AG08396 (cell line): ENCODE measurements at places on chromosomes 2 and 18.
A peak's percentile ranks its signal among the peaks of the same experiment; 100 is the strongest.

DNA sequence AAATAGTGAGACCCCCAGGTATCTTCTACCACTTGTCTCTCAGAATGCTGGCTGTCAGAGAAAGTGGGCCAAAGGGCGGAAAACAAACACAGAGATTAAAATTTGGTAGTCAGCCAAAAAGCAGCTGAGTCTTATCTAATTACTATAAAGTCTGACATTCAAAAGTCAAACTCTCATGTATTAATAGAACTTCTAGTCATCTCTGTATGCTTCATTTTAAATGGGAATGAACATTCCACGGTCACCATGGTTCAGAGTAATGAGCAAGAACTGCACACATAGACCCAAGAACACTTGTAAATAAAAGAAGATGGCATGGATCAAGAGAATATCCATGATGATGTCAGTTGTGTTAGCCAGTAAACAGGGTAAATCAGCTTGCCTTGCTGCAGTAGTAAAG is 1267.0 kb upstream of the CHAC2 start:
- no peak for DNase-seq

DNA sequence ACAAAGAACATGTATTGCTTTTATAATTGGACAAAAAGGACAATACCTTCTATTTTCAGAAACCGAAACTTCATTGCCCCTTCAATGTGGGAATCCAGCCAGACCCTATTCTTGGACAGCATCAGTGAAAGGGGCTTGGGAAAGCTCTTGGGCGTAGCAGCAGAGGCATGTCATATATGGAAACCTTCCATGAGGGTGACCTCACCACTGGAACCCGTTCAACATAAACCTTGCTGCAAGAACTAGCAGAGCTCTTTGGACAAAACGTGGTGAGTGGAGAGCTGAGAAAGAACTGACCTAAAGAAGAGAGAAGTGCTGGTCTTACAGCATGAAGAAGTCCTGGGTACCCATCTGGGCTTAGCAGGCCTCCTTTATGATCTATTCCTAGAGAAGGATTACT is 22.7 kb upstream of the ACTG2 start:
- peak; percentile 77 for DNase-seq

GRCh38 chr18:48293954-48294898 is 115.0 kb downstream of the ZBTB7C start:
- no peak for DNase-seq

DNA sequence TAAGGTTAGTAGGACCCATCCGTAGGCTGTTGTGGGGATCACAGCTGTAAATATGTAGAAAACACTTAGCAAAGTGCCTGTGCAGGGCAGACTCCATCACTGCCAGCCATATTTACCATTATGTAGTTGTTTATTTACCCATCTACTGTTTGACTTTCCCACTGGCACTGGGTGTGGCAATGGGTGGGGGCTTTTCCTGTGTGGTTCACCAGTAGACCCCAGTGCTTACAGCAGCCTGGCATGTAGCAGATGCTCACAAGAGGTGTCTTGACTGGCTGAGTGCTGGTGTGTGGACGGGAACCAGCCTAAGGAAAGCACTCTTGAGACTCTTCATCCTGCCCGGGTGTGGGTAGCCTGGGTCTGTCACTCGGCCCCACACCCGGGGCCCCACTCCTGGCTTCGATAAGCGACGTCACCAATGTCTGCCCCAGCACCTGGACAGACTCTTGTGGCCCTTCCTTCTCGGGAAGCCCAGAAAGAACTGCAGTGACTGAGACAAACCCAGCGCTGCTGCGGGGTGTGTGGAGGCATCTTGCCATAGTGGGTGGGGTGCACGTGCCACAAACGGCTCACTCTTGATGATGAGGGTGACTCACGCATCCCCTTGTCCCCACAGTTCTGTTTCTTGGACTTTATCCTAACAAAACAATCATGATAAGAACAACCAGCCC is 78.3 kb downstream of the HDAC4 start:
- peak; percentile 60 for DNase-seq

DNA sequence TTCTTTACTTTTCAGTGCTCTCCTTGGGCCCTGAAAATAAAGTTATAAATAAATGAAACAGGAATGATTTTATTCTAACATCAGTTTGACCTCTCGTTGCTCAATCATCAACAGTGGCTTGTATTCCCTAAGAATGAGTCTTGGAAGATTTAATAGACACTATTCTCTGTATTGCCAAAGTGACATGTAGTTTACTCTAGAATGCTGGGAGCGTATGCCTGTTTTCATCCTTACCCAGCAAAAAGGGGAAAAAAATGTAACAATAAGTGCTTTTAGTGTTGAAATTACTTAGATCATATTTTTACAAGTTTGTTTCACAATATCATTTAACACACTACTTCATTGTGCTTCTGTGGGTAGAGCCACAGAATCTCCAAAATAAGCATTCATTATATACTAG is 240.6 kb upstream of the CWC22 start:
- no peak for DNase-seq

DNA sequence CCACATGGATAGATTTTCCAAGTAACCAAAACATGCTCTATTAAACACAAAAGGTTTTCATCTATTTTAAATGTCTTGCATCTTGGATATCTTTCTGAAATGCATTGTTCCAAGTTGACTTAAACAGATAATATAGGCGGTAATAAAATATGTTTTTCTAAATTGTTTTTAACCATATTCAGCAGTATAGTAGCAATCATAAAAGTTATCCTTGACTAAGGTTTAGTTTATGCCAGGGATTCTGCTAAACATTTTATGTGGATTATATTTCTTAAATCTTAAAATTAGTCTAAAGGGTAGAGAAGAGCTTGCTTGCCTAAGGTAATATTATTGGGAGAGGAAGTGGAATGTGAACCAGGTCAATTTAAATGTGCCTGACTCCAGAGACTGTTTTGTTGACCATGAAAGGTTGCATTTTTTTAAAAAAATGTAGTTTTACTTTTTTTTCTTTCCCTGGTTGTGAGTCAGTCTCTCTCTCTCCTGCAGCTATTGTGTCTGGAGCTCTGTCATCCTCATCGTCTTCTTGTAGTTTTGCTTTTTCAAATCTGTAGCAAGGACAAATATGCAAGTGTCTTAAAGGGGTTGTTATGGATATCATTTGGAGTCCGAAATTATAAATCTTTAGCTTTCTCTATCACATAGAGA is 309.1 kb upstream of the COL3A1 start:
- DNase-seq: no peak

- peak; percentile 38 for DNase-seq
Observed at GRCh38 chr18:10519366-10519765, 6.5 kb upstream of the NAPG start.

DNA sequence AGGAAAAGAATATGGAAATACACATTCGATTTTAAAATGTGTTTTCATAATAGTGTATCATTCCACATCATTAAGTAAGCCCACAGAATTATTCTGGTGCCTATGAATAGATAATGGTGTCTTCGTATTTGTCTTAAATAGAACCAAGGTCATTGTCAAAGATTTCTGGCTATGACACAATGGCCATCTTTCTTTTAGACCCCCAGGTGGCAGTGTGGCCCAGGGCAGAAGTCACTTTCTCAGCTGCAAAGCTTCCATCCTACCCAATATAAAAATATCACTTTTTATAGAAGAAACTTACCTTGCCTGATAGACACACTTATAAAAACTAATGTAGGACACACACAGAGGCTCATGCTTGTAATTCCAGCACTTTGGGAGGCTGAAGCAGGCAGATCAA is 57.5 kb downstream of the ZRANB3 start:
- DNase-seq: peak; percentile 26

- DNase-seq: peak; percentile 67
Observed at GRCh38 chr2:71614976-71615766, 161.8 kb downstream of the DYSF start.

DNA sequence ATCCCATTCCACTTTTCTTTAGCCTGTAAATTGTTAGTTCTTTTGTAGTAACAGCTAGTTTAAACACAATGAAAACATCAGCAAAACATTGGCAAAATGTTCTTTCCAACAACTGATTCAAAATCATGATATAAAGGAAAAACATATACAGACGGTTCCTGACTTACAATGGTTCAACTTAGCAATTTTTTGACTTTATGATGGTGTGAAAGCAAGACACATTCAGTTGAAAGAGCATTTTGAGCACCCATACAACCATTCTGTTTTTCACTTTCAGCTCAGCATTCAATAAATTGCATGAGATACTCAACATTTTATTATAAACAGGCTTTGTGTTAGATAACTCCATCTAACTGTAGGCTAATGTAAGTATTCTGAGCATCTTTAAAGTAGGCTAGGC is 185.1 kb downstream of the NOL4 start:
- no peak for DNase-seq

- no peak for DNase-seq
Observed at GRCh38 chr2:42838133-42838532, 45.8 kb upstream of the HAAO start.

DNA sequence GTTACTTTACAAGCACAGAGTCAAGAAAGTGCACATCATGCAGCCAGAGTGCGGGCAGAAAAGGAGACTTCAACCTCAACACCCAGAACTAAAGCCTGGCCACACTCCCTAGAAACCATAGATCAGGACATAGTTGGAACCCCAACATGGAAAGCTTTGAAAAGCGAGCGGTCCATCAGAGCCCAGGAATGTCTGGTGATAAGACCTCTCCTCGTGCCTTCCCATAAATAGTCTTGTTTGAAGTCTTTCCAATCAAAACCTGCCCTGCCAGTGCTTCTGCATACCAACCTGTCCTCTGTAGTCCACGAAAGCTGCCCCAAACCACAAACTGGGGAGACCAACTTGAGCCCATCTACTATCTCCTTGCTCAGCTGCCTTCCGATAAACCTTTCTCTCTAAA is 55.5 kb downstream of the NEURL3 start:
- no peak for DNase-seq

GRCh38 chr2:108565778-108566375 is 31.6 kb downstream of the LIMS1 start:
- DNase-seq: no peak

DNA sequence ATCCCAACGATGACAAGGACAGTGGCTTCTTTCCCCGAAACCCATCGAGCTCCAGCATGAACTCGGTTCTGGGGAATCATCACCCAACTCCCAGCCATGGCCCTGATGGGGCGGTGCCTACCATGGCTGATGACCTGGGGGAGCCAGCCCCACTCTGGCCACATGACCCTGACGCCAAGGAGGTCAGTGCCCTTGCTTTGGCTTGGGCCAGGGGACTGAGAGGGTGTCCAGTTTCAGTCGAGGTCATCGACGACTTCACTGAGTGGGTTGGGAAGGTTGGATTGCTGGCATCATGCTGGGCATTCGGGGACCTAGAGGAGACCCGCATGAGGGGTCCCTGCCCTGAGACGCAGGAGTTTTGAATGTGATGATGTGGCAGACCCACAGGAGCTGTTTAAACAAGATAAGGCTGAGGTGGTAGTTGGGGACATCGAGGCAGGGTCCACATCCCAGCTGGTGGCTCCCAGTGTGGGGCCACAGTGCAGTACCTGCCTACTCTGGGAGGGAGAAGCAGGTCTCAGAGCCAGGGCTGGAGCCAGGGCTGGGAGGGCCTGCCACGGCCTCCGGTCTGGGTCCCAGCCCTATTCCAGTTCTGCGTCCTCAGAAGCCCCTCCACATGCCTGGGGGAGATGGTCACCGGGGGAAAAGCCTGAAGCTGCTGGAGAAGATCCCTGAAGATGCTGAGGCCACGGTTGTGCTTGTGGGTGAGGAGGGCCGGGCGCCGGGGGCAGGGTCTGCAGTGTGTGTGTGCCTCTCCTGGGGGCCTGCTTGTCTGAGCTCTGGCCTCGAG is 6.0 kb downstream of the SLC4A3 start:
- DNase-seq: peak; percentile 7

DNA sequence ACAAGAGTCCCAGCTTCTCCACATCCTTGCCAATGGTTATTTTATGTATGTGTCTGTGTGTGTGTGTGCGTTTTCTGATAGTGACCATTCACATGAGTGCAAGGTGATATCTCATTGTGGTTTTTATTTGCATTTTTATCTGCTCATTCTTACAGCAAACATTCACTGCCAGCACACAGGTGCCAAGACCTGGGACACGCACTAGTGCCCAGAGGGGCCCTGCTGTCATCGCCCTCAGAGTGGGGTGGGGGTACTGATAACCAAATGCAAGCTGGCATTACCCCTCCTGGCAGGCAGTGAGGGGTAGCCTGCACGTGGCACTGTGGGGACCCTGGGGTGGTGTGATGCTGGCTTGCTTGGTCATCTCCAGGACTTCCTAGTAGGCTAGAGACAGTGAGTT is 285.4 kb downstream of the LPIN1 start:
- DNase-seq: no peak

DNA sequence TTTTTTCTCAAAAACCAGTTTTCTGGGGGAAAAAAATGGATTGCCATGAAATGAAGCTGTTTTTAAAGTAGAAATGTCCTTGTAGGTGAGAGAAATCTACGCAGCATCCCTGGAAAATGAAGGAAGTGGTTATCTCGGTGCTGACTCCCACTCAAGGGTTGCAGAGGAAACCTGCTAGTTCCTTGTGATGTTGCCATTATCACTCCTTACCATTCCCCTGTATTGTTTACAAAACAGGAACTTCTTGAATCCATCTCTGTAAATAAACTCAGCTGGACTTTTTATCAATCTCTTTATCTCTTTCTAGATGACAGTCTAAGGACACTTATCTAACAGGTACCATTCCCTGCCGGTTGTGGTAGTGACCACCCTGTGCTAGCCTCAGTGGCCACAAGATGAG is 61.2 kb downstream of the FEZ2 start:
- DNase-seq: no peak

GRCh38 chr2:62672601-62673000 is 32.9 kb upstream of the EHBP1 start:
- DNase-seq: peak; percentile 75

GRCh38 chr2:85998071-85998991 is 107.4 kb downstream of the POLR1A start:
- DNase-seq: peak; percentile 77

GRCh38 chr18:50607378-50607926 is 47.6 kb downstream of the MAPK4 start:
- DNase-seq: no peak

GRCh38 chr2:175626796-175627195 is 375.3 kb downstream of the LNPK start:
- no peak for DNase-seq

GRCh38 chr2:201881741-201882140 is 75.4 kb downstream of the CDK15 start:
- DNase-seq: no peak

DNA sequence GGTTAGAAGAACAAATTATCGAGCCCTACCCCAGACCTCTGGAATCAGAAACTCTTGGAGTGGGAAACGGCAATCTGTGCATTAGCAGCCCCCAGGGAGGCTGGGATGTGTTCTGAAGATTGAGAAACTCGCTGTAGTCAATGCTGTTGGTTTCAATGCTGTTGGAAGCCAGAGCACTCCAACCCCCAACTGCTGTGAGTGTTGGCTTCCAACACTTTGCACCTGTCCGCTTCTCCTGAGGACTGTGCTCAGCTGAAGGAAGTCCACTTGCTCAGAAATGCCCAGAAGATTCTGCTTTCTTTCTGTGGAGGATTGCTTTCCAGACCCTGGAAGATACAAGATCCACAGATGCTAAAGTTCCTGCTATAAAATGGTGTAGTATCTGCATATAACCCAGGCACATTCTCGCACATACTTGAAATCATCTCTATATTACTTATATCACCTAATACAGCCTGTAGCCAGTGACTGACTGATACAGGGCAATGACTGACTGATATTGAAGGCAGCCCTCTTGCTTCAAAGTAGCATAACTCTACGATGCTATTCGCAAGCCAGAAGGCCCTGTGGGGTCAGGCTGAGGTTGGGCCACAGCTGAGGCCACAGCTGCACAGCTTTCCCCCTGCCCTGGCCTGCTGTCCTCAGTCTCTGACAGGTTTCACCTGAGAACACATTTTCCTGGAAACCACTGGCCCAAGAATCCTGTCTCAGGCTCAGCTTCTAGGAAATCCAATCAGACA is 757.7 kb upstream of the ID2 start:
- no peak for DNase-seq

- DNase-seq: no peak
Observed at GRCh38 chr2:144711630-144712549, 192.0 kb upstream of the ZEB2 start.
